ENCODE measurements at places on chromosomes 2 and 18.

- peak; percentile 15 for DNase-seq
These were observed 74.6 kb upstream of the GALNT5 start for GRCh38 chr2:157182834-157183396.

- no peak for DNase-seq
These were observed 1995.2 kb upstream of the PIK3C3 start for GRCh38 chr18:39959839-39960238.

- DNase-seq: peak; percentile 84
These were observed 180.5 kb downstream of the DIS3L2 start for GRCh38 chr2:232142049-232142448.

DNA sequence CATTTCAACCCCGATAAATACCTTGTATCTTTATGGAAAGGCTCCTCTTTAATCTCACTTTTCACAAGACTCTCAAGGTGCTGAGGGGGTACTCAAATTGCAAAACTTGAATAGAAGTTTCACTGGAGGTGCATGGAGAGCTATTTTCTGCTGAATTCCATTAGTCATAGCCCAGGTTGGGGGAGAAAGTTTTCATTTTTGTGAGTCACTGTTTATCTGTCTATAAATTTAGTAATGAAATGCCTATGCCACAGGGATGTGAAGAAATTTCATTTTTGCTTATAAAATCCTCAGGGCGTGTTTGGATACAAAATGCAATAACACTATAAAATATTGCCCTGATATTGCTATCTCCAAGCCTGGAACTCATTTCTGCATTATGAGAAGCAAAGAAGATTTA lies 346.3 kb downstream of the LRATD1 start:
- no peak for DNase-seq

- no peak for DNase-seq
These were observed 129.1 kb downstream of the NRP2 start for GRCh38 chr2:205811387-205811786.

DNA sequence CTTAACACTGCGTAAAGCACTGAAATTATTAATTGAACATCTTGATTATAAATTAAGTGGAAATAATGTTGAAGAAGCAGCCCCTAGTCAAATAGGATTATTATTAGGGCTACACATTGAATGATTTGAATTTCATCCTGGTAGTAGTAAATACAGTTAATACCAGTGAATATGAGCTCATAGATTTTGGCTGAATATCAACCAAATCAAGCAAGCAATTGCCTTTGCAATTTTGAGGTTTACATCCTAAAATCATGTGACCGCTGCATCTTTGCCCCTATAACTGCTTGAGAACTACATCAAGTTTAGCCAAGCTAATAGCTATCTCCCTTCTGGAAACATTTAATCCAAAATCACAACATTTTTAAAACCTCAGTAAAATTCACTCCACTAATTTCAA lies 801.2 kb upstream of the PIK3C3 start:
- no peak for DNase-seq

DNA sequence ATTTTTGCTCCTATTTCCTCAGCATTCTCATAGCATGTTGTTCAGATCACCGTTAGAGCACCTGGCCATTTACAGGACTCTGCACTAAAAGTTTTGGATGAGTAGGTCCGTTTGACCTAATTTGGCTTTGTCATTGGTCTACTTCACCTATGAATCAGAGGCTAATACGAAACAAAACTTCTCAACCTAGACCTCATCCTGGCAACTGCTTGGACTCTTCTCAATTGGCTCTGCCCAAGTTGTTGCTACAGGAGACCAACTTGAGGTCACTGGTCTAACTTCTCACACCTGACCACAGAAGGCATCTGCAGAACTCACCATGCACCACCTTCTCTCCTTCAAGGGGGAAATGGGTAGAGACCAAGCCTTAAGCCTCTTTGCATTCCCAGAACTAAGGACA lies 663.7 kb downstream of the PLCL1 start:
- DNase-seq: no peak

- DNase-seq: peak; percentile 81
These were observed 99.9 kb upstream of the SLC38A11 start for GRCh38 chr2:165055082-165055851.
